LHCN-M2 (cell line): ENCODE measurements at places on chromosomes 16 and 17. TPM values are rescaled to one million over a fixed set of nuclear protein-coding genes. Genes with fewer than 3 reads are reported as not detected.

OXLD1 gene
- total RNA-seq: 54.1 and 54.8 TPM in 2 replicates

CRYBA1 gene
- not detected in 2 replicates for total RNA-seq

TMEM219 gene
- total RNA-seq: 79.7 and 91.0 TPM in 2 replicates

ESRP2 gene
- total RNA-seq: 0.13 TPM in 1 of 2 replicates, not detected in the other

RAI1 gene
- 7.5 and 10.3 TPM in 2 replicates for total RNA-seq

HOXB9 gene
- 3.6 and 5.1 TPM in 2 replicates for total RNA-seq

CA4 gene
- not detected in 2 replicates for total RNA-seq

RGS11 gene
- 0.96 and 1.1 TPM in 2 replicates for total RNA-seq

CCL1 gene
- not detected in 2 replicates for total RNA-seq

DNA sequence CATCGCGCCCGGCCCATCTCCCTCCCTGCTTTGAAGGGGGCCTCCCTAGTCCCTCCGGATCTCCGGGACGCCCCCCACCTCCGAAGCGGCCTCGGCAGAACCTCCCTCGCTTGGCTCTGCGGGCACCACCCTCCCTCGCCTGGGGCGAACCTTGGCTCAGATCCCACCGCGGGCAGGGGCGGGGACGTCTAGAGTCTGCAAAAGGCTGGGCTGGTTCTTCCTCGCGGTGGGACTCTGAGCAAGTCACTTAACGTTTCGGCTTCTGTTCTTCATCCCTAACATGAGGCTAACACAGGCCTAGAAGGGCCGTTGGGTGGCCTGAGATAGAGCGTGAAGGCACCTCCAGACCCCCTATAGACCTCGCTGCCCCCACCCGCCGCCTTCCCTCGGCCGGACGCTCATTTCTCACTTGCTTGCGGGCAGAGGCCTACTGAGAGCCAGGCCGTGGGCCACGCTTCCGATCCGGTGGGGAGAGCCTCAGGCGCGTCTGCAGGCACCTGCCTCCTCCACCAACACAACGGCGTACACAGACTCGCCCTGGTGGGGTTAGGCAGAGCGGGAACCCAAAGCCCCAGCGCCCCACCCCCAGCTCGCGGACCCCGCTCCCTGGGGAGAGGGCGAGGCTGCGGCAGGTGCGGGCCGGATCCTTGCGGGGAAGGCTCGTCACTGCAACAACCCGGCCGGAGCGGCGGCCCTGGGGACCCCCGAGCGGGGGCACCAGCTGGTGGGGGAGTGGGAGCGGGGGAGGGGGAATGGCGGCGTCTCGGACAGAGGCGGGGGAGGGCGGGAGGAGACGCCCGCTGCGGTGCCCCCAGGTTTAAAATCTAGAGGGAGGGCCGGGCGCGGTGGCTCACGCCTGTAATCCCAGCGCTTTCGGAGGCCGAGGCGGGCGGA lies 5.4 kb downstream of the MYO1C start:
- DNase-seq: no peak

- no peak for DNase-seq
Observed at GRCh38 chr17:78854508-78854907, 13.9 kb upstream of the USP36 start.

GRCh38 chr16:67542464-67542863 lies 13.8 kb downstream of the RIPOR1 start:
- DNase-seq: peak; percentile 84

GRCh38 chr17:76193591-76193990 lies 46.7 kb downstream of the RNF157 start:
- DNase-seq: no peak

GRCh38 chr16:85312174-85312573 lies 199.9 kb upstream of the CIBAR2 start:
- DNase-seq: no peak

DNA sequence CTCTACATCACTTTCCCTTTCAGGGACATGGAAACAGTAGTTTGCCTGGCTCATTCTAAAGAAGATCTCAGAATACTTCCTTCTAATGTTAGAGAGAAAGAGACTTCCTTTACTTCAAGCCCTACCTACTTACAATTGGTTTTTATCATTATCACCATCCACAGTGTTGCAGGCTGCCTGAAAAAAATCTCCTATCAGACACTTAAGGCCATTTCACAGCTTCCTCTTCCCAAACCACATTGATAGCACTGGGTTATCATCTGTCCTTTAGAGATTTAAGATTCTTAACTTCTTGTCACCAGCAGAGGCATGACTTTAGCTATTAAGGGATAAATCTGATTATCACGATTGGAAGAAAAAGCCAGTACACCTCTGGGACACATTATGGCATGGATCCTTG lies 178.5 kb upstream of the TBX2 start:
- DNase-seq: no peak

DNA sequence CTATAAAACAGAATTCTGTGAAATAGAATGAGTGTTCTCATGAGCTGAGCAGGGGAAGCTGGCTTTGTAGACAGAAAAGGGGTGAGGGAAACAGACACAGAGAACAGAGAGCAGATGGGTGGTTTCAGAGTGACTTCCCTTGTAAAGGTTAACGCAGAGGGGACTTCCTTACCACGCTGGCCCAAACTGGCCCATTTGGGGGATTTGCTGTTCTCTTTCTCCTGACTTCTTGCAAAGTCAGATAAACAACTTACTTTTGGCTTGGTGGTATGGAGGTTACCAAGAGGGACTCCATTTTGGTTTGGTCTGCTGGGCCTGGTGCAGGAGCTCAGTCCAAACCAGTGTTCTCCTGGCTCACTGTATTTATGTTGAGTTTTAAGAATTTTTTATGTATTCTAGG lies 48.4 kb downstream of the SEC14L1 start:
- DNase-seq: no peak
